ENCODE measurements at places on chromosomes 12 and 14. TPM values are rescaled to one million over a fixed set of nuclear protein-coding genes. Genes with fewer than 3 reads are reported as not detected.

TAS2R20 gene
- 2.2 TPM for total RNA-seq

MMP19 gene
- 0.31 TPM for total RNA-seq

RND1 gene
- total RNA-seq: 4.0 TPM

RD3L gene
- not detected for total RNA-seq

GRCh38 chr12:105072888-105073488 lies 11.3 kb downstream of the ALDH1L2 start:
- no peak overlapping the region for H3K27ac ChIP-seq
- H3K27me3 ChIP-seq: no peaks in the 10 kb centered on the region
- H3K4me1 ChIP-seq: no peaks in the 10 kb centered on the region
- DNase-seq: no peak

- H3K4me1 ChIP-seq: peaks cover 5% of the 10 kb centered on the region
- no peak overlapping the region for H3K27ac ChIP-seq
- DNase-seq: no peak
- H3K4me3 ChIP-seq: no peak overlapping the region
Measured at GRCh38 chr14:90753456-90754005, 62.7 kb downstream of the TTC7B start.

- no peak overlapping the region for H3K27ac ChIP-seq
- DNase-seq: no peak
- H3K4me1 ChIP-seq: no peaks in the 10 kb centered on the region
Measured at GRCh38 chr14:24377126-24377525, 9.1 kb downstream of the NFATC4 start.

GRCh38 chr14:48575772-48576171 lies 900.4 kb upstream of the MDGA2 start:
- H3K27me3 ChIP-seq: no peaks in the 10 kb centered on the region
- no peaks in the 10 kb centered on the region for H3K4me1 ChIP-seq
- no peak for DNase-seq
- H3K36me3 ChIP-seq: no peaks in the 10 kb centered on the region
- H3K27ac ChIP-seq: no peak overlapping the region
- no peak overlapping the region for H3K4me3 ChIP-seq

- H3K27me3 ChIP-seq: no peaks in the 10 kb centered on the region
- H3K27ac ChIP-seq: no peak overlapping the region
- DNase-seq: no peak
- H3K4me1 ChIP-seq: peaks cover 19% of the 10 kb centered on the region
Measured at GRCh38 chr14:61385002-61385685, 63.8 kb downstream of the PRKCH start.

DNA sequence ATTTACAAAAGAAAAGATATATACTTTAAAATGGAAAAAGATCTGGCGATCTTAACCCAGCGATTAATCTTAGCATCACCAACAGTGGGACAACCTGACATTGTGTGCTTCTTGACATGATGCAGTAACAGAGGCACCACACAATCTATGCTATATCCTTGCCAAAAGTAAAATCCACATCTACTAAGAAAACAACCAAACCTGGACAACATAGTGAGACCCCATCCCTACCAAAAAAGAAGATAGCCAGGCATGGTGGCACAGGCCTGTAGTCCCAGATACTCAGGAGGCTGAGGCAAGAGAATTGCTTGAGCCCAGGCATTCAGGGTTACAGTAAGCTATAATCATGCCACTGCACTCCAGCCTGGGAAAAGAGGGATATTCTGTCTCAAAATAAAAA lies 50.5 kb downstream of the SINHCAF start:
- no peaks in the 10 kb centered on the region for H3K27me3 ChIP-seq
- H3K27ac ChIP-seq: no peak overlapping the region
- no peak overlapping the region for H3K4me3 ChIP-seq

DNA sequence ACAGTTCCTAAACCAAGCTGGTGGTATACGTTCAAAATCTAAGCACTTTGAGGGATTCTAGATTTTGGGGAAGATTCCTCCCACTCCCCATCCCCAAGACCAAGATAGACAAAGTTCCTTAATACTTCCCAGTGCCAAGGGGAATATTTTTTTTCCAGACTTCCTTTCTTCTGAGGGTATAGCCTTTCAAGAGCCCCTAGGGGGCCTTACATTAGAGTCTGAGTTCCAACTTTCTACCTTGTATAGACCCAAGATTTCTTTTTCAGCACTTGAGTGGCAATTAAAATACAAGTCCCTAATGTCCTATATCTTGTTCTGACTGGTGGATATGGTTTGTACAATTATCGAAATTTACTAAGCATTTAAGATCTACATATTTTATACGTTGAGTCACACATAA lies 28.7 kb upstream of the SOS2 start:
- no peak for DNase-seq
- no peak overlapping the region for H3K27ac ChIP-seq
- no peaks in the 10 kb centered on the region for H3K36me3 ChIP-seq

GRCh38 chr14:59331217-59331616 lies 134.0 kb downstream of the GPR135 start:
- DNase-seq: no peak
- peaks cover 3% of the 10 kb centered on the region for H3K36me3 ChIP-seq
- H3K27me3 ChIP-seq: no peaks in the 10 kb centered on the region
- peaks cover 39% of the 10 kb centered on the region for H3K4me1 ChIP-seq
- H3K4me3 ChIP-seq: no peak overlapping the region

DNA sequence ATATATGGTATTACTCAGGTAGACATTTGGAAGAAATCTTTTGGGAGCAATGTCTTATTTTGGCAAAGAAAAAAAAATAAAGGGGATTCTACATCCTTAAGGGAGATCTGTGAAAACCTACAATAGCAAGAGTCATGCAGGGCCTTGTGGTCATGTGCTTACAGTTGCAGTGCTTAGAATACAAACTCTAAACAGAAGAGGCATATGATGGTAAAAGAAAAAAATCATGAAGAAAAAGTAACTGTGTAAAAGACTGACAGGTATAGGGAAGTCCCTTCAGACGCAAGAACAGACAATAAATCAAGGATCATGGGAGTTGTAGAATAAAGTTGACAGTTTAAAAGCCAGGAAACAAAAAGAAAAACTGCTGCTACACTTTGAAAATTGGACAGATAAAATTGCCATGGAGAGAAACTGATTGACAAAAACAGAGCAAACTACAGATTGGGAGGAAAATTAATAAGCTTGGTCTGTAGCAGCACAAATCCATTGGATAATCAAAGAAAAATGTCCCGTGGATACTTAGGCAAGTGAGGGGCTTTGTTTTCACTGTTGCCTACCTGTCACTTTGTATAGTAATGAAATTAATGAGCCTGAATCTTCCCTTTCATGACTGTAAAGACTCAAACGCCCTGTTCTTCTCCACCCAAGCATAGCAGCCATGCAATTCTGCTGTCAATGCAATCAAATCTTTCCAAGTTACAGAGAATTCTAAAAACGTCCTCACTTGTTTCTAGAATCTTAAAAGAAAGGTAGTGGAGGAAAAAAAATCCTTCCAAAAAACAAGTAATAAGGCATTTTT lies 402.0 kb downstream of the SYT1 start:
- H3K4me3 ChIP-seq: no peak overlapping the region
- DNase-seq: no peak
- H3K36me3 ChIP-seq: no peaks in the 10 kb centered on the region
- H3K27ac ChIP-seq: no peak overlapping the region
